ENCODE measurements at places on chromosomes 3 and 15.

- DNase-seq, result no peak
Observed at GRCh38 chr15:32871883-32872282, 154.1 kb downstream of the GREM1 start.

DNA sequence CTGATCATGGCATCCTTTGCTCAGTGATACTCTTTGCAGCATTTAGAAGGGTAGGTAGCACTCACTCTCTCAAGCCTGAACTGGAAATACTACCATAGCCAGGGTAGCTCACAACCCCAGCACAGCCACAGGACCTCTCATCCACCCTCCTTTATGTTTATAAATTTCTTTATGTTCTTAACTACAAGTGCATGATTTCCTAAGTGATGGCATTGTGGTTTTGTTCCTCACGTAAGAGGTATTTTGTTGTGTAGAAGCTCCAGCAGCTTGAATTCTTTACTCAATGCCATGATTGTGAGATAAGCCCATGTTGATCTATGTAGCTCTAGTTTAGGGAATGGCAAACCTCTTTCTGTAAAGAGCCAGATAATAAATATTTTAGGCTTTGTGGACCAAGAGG, 7.9 kb upstream of the RTP3 start:
- DNase-seq, result no peak

- peak; percentile 50 for DNase-seq
Observed at GRCh38 chr15:90101969-90102890, at the start of gene IDH2. Gene IDH2 (minus strand): TSS chr15:90102468. CDS start chr15:90102390, 78 bp downstream.

- DNase-seq, result no peak
Observed at GRCh38 chr3:172217877-172218276, 178.5 kb downstream of the FNDC3B start.

DNA sequence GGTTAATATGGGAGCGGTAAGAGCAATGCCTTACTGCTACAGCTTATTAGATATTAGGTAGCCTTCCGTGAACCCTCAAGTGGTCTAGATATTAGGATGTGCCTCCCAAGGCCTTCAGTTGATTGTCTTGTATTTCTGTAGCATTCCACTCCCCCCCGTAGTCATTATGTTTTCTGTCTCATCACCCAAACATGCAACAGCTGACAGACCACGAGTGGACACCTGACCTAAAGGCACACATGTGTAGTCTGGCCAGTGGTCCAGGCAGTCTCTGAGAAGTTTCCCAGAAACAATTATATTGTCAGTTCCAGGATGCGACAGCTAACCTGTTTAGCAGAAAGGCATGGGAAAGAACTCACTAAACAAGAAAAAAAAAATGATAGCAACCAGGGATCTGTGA, 1000.9 kb downstream of the AGBL1 start:
- DNase-seq, result no peak

- DNase-seq, result no peak
Observed at GRCh38 chr3:191348098-191348497, 17.8 kb upstream of the UTS2B start.

- no peak for DNase-seq
Observed at GRCh38 chr3:15579051-15579450, 22.3 kb downstream of the HACL1 start.

DNA sequence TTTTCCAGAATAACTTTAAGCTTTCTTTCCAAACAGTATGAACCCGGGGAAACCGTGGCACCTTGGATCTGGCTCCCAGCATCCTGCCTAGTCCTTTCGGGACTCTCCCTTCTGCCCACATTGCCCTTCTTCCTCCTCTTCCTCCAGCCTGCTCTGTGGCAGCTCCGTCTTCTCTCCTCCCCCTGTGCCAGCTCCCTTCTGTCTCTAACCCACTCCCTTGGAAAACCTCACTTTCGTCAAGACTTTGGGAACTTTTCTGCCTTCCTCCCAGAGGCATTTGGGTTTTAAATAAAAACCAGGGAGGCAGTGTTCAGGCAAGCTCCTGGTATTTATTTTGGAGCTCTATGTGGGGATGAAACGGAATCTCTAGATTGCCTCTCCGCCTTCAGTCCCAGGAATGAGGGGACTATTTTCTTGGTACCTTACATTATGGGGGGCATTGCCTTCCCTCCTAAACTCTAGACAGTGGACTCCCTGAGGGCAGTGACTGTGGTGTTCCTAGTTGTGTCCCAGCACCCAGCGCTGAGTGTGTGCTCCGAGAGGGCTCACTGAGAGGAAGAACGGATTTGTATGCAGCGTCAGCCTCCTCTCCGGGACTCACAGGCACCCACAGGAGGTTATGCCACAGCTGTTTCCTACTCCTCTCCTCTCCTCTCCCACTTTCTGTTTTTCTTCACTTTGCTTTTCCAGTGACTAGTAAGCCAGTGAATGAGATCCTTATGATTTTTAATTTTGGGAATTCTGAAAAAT, 105.4 kb upstream of the MRPS22 start:
- no peak for DNase-seq

DNA sequence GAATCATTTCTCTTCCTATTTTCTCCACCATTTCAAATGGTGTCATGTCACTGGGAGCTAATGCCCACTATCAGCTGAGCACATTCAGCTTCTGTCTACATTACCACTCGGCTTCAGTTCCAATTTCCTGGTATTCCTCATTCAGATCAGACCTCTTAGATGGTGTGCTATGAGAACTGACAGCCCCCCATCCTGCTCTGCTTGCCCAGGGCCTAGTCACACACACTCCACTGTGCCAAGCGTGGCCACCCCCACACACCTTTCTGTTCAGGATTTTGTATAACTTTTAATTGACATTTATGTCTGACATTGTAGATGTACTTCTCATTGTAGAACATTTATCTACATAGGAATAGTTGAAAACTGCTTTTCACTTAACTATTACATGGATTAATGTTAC, 146.8 kb downstream of the CDIN1 start:
- DNase-seq, result no peak

All from activated CD4-positive, alpha-beta T cell treated with anti-CD3 and anti-CD28 coated beads, Interleukin-2, amount 50 U/mL, for 24 hours (primary cell).